EL (cell line): ENCODE measurements at places on chromosomes 5 and 9.
A peak's percentile ranks its signal among the peaks of the same experiment; 100 is the strongest.

GRCh38 chr5:181189363-181189961, 15.5 kb downstream of the TRIM7 start:
- DNase-seq = peak; percentile 25

DNA sequence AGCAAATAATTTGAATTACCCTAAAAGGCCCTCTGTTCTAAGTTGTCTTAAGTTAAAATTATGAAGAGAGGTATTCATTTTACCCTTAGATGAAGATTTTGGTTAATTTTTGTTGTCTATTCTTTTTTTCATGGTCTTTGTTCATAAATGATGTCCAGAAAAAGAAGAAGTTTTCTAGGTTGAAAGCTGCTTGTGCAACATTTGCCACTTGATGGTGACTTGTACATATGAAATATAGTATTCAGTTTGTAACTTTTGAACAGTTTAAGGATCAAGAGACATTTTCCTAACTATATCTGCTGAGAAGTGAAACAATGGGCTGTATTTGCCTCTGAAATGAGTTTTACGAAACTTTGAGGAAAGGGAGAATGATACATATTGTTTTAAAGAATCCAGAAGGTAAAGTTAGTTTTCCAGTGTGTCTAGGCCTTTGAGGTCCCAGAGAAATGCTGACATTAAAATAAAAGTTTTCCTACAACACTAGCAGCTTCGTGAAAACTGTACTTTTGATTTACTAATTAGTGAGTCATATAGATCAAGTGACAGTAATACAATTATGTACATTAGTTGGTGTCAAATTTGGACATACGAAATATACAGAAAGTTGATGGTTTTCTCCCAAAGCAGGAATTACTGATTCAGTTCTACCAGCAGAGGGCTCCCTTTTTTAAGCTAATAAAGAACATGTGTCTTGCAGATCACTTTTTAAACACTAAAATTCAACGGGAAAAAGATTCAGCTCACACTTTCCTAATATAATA, 70.5 kb downstream of the PIK3R1 start:
- peak; percentile 65 for DNase-seq

- no peak for DNase-seq
Measured at GRCh38 chr5:2582106-2582505, 169.4 kb downstream of the IRX2 start.

DNA sequence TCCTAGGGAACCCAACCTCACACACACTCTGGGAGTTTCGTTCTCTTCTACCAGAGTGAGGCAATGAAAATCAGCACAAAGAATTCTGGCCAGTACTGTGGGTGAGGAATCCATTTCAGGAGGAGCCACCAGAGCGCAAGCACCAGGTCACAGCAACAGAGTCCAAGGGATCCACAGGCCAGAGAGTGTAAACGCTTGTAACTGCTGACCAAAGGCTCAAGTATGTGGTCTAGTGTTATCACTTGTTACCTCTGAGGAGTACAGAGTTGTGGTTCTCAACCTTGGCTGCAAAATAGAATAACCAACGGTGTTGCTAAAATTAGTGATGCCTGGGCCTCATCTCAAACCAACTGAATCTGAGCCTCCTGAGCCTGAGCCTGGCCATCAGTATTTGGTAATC, 152.5 kb upstream of the ZNF366 start:
- no peak for DNase-seq

- no peak for DNase-seq
Measured at GRCh38 chr9:89534515-89535287, 36.8 kb upstream of the SEMA4D start.

DNA sequence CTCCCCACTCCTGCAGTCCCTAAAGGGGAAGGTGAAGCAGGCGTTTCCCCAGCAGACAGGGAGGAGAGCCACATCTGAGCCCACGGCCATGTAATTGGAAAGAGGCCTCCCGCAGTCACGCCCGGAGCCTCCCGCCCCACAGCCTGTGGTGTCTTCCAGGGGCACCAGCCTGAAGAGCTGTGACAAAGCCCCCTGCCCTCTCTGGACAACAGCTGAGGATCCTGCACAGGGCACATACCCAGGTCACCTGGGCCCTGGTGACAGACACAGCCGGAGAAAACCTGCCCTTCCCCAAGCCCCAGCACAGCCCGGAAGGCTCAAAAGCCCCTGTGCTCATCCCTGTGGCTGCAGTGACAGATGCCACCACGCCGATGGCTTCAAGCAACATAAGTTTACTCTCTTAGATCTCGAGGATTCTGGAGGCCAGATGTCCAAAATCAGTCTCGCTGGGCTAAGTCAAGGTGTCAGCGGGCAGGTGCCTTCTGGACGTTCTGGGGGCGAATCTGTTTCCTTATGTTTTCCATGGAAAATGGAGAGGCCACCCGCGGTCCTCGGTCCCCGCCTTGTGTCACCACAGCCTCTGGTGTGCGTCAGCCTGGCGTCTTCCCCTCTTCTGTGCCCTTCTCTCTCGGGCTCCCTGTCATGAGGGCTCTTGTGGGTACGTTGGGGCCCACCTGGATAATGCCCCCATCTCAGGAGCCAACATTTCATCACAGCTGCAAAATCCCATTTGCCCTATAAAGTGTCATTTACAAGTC, 71.5 kb downstream of the PSMB7 start:
- no peak for DNase-seq

- no peak for DNase-seq
Measured at GRCh38 chr5:161676103-161676502, 9.4 kb upstream of the GABRA6 start.

- peak; percentile 40 for DNase-seq
Measured at GRCh38 chr9:113876151-113876992, at the start of gene ZNF618. Gene ZNF618, plus strand, starts transcription at chr9:113876309. Its CDS starts 72 bp downstream, at chr9:113876381.

DNA sequence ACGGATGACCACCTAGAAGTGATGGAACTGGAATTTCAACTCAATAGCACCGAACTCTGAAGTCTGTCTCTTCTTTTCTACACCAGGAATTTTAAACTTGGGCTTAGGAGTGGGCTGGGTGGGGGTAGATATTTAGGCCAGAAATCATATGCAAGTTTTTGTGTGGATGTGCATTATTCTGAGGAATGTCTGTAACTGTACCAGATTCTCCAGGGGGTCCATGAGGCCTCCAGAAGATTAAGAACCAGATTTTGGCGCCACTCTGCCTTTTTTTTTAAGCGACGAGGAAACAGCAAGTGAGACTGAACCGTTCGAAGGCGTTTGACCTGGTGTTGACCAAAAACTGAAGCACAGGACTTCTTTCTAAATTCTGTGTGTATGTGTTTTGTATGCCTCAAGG, 88.8 kb upstream of the TTC23L start:
- no peak for DNase-seq
